ENCODE measurements at places on chromosomes 3 and 15.

DNA sequence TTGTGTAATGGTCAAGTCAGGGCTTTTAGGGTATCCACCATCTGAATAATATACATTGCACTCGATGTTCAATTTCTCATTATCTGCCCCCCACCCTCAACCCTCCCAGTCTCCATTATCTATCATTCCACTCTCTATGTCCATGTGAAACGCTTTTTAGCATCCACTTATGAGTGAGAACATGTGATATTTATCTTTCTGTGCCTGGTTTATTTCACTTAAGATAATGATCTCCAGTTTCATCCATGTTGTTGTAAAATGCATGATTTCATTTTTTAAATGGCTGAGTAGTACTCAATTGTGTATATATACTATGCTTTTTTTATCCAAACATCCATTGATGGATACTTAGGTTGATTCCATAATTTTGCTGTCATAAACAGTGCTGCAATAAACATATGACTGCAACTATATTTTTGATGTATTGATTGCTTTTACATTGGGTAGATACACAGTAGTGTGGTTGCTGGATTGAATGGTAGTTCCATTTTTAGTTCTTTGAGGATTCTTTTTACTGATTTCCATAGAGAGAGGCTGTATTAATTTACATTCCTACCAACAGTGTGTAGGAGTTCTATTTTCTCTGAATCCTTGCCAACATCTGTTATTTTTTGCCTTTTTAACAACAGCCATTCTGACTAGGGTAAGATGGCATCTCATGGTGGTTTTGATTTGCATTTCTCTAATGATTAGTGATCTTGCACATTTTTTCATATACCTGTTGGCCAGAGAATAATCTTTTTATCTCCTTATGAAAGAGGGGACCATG lies 332.9 kb upstream of the TGFBR2 start:
- no peak for DNase-seq

DNA sequence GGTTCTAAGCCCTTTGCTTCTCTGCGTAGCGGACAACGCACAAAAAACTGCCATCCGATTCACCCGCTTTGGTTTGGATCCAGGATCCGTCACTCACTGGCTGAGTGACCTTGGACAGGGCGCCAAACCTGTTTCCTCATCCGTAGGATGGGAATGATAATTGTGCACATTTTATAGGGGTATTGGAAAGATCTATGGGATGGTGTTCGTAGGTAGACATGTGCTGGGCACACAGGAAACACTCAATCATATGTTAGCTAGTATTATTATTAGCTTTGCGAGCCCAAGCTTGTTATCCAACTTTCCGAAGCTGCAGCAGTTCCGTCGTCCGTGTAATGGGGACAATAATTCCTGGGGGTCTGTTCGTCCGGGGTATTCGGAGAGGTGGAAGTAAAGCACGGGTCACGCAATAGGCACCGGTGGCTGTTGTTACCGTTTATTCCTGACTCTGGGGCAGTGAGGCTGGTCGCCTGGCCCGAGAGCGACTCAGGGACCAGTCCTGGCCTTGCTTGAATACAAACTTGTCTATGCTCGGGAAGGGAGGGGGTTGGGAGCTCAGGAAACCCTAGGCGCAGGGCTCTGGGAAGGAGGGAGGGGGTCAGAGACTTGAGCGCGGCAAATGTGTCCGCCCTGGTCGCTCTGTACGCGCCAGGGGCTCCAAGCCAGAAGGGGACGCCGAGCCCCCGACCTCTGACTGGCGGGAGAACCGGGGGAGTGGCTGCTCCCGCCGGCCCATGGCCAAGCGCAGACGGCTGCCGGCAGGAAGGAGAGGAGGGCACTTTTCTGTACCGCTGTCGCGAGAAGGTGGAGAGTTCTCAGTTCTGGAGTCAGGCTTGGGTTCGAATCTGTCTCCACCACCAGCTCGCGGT lies 1.3 kb downstream of the SPSB4 start:
- DNase-seq, result no peak

- no peak for DNase-seq
Observed at GRCh38 chr3:34248352-34248751, 449.9 kb downstream of the PDCD6IP start.

- DNase-seq, result no peak
Observed at GRCh38 chr15:68431792-68432401, at the start of gene ITGA11. TSS of gene ITGA11 (minus strand) at chr15:68432163. CDS start at chr15:68432066, 97 bp downstream.

DNA sequence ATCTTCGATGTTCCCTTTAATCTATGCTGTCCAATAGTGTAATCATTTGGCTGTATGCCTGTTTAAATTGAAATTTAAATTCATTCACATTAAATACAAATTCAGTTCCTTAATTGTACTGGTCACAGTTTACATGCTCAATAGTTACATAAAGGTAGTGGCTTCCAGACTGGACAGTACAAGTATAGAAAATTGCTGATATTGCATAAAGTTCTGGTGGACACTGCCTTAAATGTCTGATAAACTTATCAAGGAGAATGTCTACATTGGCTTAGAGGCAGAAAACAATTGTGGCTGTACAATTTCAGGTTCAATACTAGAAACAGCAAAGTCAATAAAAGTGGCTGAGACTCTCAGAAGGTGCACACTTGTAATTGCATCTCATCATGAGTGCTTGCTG lies 365.2 kb downstream of the RBMS3 start:
- DNase-seq, result no peak
